ENCODE measurements at places on chromosomes 6 and 20. TPM values are rescaled to one million over a fixed set of nuclear protein-coding genes. Genes with fewer than 3 reads are reported as not detected.

The GRM4 gene
- total RNA-seq, result 3.7 TPM

The APOM gene
- total RNA-seq, result 0.41 TPM

DNA sequence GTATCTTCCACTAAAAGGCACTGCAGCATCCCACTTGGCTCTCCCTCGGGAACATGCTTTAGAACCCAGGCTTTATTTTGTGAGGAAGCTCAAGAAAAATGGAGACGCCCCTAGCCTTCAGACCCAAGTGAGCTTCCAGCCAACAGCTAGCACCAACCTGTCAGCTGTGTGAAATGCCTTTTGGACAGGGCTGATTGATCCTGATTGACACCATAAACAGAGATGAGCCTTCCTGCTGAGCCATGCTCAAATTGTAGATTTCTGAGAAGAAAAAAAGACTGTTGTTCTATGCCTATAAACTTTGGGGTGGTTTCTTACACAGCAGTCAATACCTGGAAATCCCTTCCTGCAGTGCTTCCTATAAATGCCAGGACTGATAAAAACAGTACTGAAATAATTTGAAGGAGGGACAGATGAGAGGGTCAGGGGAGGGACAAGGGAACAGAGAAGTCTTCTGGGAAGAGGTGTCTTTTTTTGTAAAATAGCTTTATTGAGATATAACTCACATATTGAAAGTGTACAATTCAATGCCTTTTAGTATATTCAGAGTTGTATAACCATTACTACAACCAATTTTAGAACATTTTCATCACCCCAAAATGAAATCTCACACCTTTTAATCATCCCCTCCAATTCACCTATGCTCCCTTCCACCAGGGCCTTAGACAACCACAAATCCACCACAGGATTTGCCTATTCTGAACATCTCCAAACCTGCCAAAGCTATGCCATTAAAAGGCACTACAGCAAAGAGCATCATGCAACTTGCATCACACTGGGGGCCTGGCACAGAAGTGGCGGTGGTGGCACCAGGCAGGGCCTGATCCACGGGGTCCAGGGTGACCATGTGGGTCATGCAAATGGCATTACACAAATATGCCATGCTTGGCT, 2.7 kb upstream of the STK4 start:
- DNase-seq, result no peak

The IPCEF1 gene
- total RNA-seq, result 10.6 TPM

DNA sequence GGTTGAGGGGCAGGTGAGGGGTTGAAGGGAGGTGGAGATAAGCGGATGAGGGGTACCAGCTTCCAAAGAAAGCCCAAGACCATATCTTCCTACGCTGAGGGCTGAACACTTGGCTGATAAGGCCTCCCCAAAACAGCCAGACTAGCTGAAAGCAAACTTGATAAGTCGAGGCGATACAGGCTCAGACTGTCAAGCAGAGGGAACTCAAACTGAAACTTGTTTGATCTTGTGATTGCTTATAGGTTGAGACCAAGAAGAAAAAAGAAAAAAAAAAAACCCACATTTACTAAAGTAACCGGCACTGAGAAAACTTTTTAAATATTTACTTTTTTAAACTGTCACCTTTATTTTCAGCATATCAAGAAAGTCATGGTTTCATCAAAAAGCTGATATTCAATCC, 73.6 kb downstream of the TRERF1 start:
- DNase-seq, result no peak

DNA sequence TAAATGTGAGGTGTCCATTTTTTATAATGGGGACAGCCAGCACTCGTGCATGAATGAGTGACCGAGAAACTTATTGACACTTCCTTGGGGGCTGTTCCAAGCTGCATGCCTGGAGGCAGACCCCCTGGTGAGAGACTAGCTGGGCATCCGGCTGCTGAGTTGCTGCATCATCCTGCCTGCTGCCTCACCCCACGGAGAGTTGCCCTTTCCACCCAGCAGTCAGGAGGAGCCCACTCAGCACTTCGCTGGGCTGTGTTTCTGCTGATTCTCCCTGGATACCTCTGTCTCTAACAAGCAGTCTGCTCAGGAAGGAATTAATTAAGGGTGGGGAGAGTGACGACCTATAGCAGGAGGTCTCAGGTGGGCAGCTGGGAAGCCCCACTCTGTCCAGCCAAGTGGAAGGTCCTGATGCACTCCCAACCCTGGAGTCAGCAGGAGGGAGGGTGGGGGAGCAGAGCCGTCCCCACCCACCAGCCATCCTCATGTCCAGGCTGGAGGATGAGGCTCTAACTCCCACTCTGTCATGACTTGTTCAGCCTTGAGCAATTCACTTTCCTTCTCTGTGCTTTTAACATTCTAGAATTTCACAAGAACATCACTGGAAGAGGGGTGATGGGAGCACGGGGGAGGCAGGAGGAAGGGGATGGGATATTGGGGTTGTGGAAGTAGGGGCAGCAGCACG, 177.3 kb downstream of the LRFN2 start:
- no peak for DNase-seq

The COL12A1 gene
- total RNA-seq, result 22.8 TPM

Measured in frontal cortex (tissue), 4 donors.